Progenitor cell of endocrine pancreas (in vitro differentiated cells): ENCODE measurements at places on chromosomes 1 and 21.
A peak's percentile ranks its signal among the peaks of the same experiment; 100 is the strongest.

DNA sequence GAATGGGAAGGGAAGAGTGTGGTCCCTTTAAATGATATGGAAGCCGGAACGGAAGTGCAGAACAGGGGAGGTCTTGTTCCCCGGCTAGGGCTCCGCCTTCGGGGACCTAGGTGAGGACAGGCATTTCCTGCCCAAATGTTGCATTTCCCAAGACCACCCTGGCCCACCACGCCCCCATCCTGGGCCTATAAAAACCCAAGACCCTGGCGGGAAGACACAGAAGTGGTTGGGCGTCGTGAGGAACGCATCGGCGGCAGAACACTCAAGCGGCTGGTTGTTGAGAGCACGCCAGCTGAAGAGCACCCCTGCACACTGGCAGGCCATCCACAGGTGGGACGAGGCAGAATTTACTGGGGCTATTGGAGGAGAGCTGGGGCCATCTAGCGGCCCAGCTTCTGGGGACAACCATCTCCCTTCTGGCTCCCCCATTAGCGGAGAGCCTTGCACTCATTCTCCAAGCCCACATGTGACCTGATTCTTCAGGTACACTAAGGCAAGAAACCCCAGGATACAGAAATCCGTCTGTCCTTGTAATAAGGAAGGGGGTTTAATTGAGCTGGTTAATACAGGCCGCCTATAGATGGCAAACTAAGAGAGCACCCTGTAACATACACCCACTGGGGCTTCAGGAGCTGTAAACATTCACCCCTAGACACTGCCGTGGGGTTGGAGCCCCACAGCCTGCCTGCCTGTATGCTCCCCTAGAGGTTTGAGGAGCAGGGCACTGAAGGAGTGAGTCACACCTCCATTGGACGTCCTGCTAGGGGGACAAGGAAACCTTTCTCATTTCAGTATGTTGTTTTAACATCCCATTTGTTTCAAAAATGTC lies 1327.9 kb downstream of the BRINP3 start:
- no peak for DNase-seq

DNA sequence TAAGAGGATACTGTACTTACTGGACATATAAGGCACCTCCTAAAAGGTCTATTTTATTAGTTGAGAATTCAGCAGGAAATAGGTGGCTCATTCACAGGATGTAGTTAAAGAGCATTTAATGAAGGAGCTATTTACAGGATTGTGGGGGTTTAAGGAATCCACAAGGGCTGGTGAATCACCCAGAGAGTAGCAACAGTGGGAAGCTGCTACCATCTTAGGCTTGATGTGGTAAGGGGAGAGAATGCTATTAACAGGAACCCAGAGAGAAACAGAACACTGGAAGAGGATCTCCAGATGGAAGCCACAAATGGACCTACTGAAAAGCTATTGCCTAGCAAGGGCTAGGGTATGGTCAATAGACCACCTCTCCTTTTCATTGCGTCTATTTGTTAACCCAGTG lies 52.0 kb upstream of the COL11A1 start:
- DNase-seq = no peak

DNA sequence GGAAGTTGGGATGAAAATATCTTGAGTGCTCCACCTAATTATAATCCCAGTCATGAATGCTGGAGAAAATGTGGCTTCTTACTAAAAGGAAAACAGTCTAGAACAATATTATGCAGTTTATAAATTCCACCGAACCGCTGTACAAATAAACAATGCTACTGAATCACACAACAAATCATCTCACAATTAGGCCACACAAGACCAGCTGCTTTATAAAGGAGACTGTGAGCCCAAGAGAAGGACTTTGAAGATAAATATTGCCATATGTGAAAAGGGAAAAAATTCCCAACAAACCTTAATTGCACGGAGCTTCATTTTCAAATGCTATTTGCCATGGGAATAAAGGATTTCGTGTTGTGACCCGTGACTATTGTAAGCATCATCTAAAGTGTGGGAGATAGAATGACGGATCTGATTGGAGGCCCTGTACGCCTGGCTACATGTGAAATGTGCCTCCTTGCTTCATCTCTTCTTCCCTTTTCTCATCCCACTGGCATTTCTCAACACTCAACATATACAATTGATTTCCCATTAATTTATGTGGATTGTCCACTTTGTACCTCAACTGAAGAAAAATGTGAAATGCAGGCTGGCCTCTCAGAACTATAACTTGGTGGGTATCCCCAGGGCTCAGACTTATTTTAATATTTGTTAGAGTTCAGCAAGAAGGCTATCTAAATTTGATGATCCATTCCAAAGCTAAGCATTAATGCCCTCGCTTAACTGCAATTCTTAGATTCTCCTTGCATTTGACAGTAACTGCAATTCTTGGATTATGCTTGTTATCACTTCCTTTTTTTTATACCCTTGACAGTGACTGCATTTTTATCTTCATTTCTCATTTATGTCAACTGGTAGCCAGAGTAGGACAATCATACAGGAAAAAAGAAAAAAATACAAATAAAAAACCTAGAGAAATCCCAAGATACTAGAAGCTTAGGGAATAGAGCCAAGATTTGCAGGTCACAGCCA lies 122.3 kb downstream of the TGFB2 start:
- no peak for DNase-seq

GRCh38 chr1:84122780-84123382 lies 21.2 kb upstream of the PRKACB start:
- no peak for DNase-seq

- peak; percentile 36 for DNase-seq
Measured at GRCh38 chr1:34013958-34014737, 150.3 kb downstream of the HMGB4 start.

GRCh38 chr1:169727307-169727706 lies 6.6 kb downstream of the SELE start:
- DNase-seq = no peak

DNA sequence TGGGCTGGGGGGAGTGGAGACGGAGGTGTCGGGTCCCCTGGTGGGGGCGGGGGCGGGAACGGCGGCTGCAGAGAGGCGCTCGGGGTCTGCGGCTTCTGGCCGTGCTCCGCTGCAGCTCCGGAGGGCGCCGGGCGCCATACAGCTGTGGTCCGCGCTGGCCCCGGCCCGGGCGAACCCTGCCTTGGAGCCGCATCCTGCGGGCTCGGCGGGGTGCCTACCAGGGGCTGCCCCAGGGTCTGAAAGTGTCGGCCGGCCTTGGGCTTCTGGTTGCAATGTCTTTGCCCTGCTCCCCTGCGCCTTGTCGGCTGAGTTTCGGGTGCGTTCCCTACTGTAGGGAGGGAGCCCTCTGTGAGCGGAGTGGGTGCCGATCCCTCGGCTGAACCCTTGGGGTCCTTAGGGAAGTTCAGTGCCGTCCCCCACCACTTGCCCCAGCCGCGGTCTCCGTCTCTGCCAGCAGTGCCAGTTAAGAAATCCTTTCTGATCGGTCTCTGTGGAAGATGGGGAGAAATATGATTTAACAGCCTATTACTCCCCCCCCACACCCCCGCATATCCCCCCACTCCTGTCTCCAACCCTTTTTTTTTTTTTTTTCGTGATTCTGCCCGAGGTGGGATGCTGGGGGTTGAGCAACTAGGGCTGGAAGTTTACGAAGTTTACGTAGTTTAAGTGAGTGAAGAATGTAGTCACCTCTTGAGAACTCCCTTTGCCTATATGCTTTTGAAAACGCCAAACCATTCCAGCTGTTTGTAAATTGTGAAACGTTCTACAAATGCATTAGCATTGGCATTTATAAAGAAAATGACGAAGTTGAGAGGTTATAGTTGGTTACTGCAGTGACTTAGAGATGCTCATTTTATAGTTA lies 588 bp downstream of the NEXN start:
- peak; percentile 53 for DNase-seq

- DNase-seq = no peak
Measured at GRCh38 chr1:212157252-212157651, 121.7 kb downstream of the DTL start.

- no peak for DNase-seq
Measured at GRCh38 chr1:164726235-164726634, 167.3 kb downstream of the PBX1 start.
